ENCODE measurements at places on chromosomes 5 and 9.

- no peak for DNase-seq
Measured at GRCh38 chr5:39384271-39384670, 20.0 kb upstream of the C9 start.

DNA sequence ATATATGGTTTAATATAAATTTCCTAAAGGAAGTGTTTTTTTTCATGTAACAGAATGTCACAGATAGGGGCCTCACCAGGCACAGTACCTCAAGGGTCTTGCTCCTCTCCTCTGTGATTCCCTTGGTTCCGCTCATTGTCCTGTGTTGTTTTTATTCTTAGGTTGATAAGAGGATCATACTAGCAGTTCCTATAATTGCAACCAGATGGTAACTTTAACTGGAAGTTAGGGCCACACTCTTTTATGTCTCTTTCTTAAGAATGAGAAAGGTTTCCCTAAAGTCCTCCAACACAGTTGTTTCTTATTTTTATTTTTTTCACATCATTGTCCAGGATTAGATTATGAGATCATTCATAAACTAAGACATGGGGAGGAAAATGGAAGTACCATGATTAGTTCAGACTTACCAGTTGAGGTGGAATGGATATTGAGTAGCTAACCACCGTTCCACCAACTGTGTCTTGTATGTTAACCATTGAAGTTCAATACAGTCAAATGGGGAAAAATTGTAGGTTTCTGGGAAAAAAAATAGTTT lies 41.1 kb downstream of the FAM174A start:
- DNase-seq: no peak

DNA sequence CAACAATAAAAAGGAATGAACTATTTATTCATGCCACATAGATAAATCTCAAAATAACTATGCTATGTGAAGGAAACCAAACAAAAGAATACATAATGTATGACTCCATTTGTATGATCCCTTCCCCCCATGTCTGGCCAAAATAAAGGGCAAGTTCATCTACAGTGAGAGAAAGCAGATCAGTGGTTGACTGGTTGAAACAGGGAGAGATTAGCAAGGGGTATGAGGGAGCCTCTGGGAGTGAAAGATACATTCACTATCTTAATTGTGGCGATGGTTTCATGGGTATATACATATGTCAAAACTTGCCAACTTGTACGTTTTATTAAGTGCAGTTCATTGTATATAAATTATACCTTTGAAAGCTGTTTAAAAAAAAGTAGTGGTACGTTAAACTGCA lies 4.8 kb downstream of the PSMD5 start:
- DNase-seq: no peak

DNA sequence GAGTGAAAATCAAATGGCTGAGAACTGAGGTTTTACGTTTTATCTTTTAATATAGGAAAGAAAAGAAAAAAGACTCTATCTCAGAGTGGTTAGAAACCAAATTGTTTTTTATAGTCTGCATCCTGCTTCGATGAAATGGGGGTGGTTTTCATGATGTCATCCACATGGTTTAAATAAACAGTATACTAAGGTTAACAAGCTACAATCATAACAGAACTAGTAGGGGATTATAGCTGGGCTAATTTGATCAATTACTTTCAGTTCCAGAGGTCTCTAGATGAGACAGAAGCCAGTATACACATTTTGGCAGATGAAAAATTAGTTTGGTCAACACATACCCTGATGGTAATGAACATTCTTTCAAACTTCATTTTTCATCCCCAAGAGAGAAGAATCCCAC lies 106.3 kb upstream of the SNX2 start:
- DNase-seq: no peak

DNA sequence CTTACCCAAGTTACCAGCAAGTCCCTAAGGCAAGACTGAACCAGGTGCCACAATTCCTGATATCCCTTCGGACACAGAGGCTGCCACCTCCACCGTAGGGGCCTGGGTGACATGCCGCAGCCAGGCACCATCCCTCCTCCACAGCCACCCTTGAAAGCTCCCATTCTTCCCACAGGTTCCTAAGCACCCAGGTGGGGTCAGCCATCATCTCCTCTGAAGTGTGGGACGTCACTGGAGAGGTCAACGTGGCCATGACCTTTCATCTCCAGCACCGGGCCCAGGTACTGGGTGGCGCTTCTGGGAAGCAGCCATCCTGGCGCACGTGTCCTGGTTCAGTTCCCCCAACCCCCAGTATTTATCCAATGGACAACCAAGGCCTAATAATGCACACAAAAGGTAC lies 8.2 kb downstream of the ADGRD2 start:
- no peak for DNase-seq

DNA sequence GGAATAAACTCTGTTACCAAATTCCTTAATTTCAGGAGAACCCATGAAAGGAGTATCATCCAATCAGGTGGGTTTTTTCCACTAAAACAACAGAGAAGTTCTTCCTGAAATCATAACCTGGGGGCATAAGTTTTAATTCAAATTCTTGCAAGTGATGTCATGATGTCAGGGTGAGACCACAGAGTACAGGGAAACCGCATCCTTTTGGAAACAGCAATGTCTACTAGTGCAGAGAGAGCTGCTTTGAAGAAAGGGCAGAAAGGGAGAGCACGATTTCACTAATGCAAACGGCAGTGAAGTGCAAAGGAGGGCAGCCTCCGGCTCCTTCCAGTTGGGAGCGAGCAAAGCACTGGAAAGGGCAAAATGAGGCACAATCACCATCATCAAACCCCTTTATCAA lies 20.6 kb upstream of the CMBL start:
- no peak for DNase-seq

- DNase-seq: no peak
Measured at GRCh38 chr5:1720396-1721110, 79.1 kb downstream of the MRPL36 start.

- DNase-seq: no peak
Measured at GRCh38 chr9:38000332-38000731, 68.7 kb downstream of the SHB start.

GRCh38 chr5:176899296-176899891 lies at the start of gene HK3:
Gene HK3 (minus strand): TSS chr5:176899346. CDS start chr5:176896159, 3,187 bp downstream.
- DNase-seq: no peak

- peak; percentile 22 for DNase-seq
Measured at GRCh38 chr5:173744551-173744950, 128.1 kb upstream of the BOD1 start.
